Placental pericyte (primary cell): ENCODE measurements at places on chromosomes 16 and 17. TPM values are rescaled to one million over a fixed set of nuclear protein-coding genes. Genes with fewer than 3 reads are reported as not detected.

Gene EPN3
- total RNA-seq: not detected in 2 replicates

Gene CYGB
- 73.5 and 104 TPM in 2 replicates for total RNA-seq

Gene CA5A
- not detected in 2 replicates for total RNA-seq

Gene KCNH4
- not detected in 2 replicates for total RNA-seq

Gene MRM1
- total RNA-seq: 5.9 and 7.7 TPM in 2 replicates

Gene KCNG4
- total RNA-seq: not detected in 2 replicates

Gene CX3CL1
- 0.44 and 0.57 TPM in 2 replicates for total RNA-seq

Gene TBC1D3H
- total RNA-seq: not detected in 2 replicates

Gene XYLT1
- total RNA-seq: 13.1 and 64.1 TPM in 2 replicates
